ENCODE measurements at places on chromosomes 11 and 22.

- DNase-seq, result no peak
Measured at GRCh38 chr11:123196060-123196714, 1.1 kb upstream of the CLMP start.

DNA sequence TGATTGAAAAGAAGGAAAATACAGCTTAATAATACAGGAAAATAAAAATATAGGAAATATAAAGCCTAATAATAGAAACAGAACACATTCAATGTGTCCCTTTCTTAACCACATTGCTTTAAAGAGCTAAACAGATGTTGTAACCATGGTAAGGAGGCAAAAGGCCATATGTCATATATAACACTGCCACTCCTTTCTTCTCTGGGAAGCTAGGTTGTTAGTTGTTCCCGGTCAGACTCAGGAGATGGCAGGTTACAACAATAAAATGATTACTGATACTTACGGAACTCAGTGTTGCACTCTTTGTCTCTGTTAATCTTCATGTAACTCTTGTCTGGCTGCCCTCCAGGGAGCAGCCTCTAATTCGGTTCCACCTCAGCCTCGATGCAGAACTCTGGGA, 134.7 kb upstream of the PGR start:
- DNase-seq, result no peak

- DNase-seq, result no peak
Measured at GRCh38 chr22:30572840-30573593, 1.4 kb downstream of the GAL3ST1 start.

- no peak for DNase-seq
Measured at GRCh38 chr11:13261591-13262061, 16.0 kb upstream of the BMAL1 start.

DNA sequence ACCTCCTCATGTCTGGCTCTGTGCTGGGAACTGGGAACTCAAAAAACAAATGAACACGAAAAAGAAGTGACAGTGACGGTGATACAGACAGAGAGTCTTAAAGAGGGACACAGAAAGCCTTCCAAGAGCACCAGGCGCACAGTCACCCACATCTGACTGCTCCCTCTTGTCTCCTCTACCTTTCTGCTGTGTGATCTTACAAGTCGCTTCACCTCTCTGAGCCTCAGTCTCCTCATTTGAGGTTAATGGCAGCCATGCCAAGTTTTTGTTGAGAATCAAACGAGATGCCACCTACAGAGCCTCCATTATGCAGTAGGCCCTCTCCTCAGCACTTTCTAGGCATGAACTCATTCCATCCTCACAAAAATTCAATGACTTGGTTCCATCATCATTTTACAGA, 3.7 kb downstream of the LRRC32 start:
- DNase-seq, result no peak

- DNase-seq, result no peak
Measured at GRCh38 chr11:119566319-119566718, 143.3 kb upstream of the THY1 start.

DNA sequence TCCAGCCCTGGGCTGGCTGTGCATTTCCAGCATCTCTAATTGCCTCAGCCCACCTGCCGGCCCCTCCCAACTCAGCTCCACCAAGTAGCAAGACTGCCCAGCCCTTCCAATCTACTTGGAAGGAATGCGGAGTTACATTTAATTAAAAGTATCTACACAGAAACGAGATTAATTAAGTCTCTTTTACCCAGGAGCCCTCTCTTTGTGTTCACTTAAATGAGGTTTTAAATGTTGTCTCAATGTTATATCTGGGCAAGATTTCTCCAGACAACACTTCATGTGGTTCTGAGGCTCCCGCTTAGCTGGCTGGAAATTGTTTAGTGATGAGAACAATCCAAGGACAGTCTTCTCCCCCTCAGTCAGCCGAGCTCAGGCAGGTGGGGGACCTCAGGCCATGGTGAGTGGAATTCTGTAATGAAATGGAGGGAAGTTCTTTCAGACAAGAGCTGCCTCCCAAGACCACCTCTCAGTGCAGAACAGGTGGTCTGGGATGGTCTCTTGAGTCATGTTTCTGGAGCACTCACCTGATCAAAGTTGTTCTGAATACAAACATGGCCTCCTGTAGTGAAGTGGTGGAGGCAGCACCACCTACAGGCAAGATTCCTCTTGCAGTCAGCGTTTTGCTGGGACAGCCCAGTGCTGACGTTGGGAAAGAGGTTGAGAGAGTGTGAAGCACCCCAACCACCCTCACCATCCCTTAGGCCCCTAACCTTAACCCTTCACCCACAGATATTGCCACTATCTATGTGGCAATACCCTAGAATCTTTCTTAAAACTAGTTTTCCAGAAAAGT, 371.6 kb downstream of the CADM1 start:
- no peak for DNase-seq

DNA sequence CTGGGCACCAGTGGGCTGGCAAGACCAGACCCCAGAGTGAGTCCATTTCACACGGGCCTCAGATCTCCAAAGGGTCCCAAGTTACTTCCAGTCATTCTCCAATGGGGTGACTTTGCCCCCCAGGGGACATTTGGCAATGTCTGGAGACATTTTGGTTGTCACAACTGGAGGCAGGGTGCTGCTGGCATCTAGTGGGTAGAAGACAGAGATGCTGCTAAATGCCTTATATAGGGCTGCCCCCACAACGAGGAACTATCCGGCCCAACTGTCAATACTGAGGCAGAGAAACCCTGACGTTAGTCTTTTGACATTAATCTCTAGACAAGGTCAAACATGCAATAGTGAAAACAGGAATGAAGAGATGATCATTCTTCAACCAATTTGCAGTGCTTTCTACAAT, 6.4 kb downstream of the RTN4RL2 start:
- no peak for DNase-seq

- no peak for DNase-seq
Measured at GRCh38 chr11:46722566-46723358, 3.7 kb downstream of the F2 start.

DNA sequence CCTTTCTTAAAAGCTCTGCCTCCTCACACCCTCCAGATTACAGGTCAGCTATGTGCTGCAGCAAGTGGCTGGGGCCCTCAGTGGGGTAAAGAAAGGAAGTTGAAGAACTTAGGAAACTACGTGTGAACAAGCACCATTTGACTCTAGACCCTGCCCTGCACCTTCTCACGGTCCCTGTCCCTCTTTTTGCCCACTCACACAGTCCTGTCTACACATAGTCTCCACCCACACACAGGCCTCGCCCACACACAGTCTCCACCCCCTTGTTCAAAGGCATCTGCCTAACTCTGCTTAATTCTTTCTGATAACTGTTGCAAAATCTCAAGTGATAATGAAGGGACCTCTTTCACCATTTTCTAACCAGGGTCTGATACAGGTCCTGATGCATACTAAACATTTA, 59.0 kb downstream of the TMPRSS5 start:
- no peak for DNase-seq

GRCh38 chr11:112841729-112842128, 119.5 kb upstream of the NCAM1 start:
- no peak for DNase-seq

DNA sequence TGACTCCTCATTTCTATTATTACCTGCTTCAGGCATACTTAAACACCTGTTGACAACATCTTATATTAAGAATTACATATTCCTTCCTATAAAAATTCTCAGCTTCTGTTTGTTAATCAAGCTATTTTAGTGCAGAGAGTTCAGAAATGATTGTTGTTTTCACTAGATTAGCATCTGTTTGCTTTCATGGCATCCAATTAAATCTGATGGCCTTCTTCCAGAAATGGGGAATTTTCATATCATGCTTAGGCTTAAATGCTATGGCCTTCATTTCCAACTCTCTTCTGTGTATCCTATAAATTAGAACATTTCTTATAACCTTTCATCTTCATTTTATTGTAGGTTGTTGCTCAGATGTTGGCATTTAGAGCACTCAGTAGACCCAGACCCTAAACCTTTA, 180.0 kb downstream of the WNT11 start:
- DNase-seq, result no peak

DNA sequence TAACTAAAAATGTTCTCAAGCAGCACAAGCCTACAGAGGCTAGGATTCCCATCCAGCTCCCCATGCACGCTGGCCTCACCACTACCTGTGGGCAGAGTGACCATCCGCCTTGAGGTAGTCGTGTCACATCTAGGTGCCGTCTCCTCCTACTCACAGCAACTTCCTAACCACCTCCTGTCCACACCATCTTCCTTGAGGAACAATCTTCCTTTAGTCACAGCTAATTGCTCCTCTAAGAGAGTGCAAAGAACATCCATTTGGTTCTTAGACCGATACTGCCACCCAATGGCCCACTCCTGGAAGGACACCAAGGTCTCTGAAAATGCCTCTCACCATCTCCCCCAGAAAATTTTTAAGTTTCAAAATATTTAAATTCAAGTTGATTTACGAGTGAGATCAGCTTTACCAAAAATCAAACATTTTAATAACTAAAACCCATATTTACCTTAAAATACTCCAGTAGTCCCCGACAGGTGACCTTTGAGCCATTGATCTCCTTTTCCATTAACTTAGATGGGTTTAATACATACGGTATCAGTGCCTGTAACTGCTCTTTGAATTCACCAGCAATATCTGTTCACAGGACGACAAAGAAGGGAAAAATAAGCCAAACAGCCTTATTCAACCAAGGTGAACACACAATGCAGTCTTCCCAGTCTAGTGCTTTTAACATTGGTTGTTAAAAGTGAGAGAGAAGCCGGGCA, 21.7 kb upstream of the PLAAT3 start:
- DNase-seq, result peak; percentile 78

GRCh38 chr11:67309166-67309565, 5.8 kb downstream of the SSH3 start:
- no peak for DNase-seq

- DNase-seq, result no peak
Measured at GRCh38 chr11:104946907-104947306, 21.5 kb downstream of the CASP4 start.

DNA sequence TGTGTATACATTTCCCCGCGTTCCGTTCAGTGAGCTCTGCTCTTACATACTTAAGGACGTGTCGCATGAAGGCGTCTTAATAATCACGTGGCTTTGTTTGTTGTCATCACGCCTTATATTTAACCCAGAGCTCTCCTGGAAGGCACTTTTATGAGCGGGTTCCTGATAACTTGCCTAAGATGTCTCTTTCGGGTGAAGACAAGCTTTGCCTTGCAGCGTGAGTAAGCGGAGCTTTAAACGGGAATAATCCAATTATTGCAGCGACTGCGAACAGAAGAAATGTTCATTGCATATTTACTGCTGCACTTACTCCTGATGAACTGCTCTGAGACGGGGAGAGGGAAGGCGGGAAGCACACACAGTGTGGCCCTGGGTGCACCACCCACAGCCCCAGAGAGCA, 1128.2 kb downstream of the BRD1 start:
- DNase-seq, result no peak

DNA sequence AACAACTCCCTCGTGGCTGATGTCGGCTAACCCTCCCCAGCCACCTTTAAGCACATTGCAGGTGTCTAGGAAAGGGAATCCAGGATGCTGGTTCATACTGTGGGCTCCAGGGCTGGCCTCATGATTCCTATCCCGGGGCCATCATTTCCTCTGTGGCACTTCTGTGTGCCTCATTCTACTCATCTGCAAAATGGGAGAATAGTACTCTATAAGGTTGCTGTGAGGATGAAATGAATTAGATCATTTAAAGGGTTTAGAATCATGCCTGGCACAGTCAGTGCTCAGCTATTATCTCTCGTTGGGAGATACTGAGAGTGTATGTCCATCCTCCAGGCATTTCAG, 4.3 kb upstream of the FADS3 start:
- no peak for DNase-seq

- no peak for DNase-seq
Measured at GRCh38 chr11:9029422-9029821, 25.6 kb upstream of the NRIP3 start.

- DNase-seq, result peak; percentile 74
Measured at GRCh38 chr11:73982595-73982989, at the start of gene UCP2. Gene UCP2 (minus strand): TSS chr11:73982843. CDS start chr11:73978378, 4,465 bp downstream.

DNA sequence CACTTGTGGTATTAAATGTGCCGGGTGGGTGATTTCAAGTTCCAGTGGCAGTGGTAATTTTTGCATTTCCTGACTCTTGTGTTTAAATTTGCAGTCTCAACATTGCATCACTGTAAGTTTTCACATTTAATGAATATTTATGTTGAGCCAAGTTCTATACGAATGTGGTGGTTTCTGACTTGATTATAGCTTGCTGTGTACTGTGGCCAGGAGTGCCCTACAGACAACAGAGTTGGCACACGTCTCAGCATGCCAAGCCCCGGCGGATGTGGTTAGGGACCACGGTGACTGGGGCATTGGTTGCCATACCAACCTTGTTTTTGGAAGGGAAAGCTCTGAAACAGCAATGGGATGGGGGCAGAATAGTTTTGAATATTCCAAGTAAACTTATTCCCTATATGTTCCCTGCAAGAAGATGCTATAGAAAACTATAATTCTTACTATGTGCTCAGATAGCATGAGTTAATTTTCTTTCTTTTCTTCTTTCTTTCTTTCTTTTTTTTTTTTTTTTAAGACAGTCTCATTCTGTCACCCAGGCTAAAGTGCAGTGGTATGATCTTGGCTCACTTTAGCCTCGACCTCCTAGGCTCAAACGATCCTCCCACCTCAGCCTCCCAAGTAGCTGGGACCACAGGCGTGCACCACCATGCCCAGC, 16.0 kb downstream of the ZNRF3 start:
- DNase-seq, result peak; percentile 7

DNA sequence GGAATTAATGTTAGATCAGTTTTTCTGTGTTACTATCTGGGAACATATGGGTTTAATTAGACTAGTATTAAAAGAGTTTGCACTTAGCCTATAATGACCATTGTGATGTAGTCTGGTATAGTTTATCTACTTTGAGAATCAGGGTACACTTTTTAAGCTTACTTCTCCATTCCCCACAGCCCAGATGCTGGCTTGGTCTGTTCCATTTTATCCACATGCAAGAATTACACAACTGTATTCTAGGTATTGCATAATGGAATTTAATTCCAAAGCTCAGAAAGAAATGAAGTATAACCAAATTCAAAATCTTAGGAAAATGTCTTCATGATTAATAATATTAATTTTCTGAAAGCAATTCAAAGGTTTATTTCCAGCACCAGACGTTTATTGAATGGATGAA, 122.2 kb upstream of the PDGFD start:
- no peak for DNase-seq

GRCh38 chr22:39898997-39899396, 1.9 kb upstream of the GRAP2 start:
- no peak for DNase-seq

- no peak for DNase-seq
Measured at GRCh38 chr22:38872831-38873248, 824 bp upstream of the CBX6 start.
